ENCODE measurements at places on chromosomes 5 and 9.

- no peak for DNase-seq
Observed at GRCh38 chr5:140043508-140043872, 391 bp upstream of the NRG2 start.

DNA sequence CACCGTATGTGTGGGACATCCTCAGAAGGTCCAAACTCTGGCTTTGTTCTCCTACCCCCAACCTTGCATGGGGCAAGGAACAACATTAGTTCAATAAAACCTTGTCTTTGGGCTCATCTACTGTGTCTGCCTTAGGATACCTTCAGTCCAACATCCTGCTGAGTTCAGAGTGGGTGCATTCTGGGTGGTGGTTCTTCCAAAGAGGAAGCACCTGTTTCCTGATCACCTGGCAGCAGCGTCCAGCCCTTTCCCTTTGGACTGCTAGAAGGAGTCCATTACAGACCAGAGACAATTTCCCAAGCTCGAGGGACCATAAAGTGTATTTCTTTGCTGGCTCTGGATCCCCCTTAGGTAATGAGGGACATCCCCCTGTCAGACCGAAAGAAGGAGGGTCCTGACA is 154.1 kb downstream of the SEMA6A start:
- DNase-seq, result no peak

GRCh38 chr9:123482295-123482968 is 126.4 kb downstream of the CRB2 start:
- DNase-seq, result no peak

DNA sequence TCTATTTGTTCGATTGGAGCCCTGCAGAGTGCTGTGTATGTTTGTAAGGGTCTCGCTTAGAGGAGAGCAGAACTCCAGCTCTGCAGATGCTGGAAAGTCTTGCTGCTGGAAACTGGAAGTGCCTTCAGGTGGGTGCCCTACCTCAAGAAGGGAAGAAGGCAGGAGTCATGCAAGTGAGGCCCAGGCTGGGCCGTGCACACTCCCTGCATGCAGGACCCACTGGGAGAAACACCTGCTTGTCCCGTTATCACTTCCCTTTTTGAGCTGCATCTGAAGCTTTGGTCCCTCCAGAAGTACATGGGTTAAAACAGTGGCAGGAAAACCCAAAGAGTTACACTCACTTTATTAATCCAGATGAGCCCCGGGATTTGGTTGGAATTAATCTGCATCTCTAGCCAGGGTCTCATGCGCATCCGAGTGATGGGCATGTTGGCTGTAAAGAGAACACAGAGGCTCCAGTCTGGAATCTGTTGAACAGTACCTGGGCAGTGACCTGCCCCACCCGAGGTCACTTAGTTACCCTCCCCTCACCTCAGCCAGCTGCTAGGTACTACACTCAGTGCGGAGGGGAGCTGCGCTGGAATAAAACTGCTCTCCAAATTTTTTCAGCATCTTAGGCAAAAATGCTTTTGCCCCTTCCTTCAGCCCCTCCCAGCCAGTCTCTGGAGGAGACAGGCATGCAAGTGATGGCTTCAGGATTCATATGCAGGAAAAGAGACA is 1.4 kb downstream of the IRF1 start:
- DNase-seq, result peak; percentile 24

- no peak for DNase-seq
Observed at GRCh38 chr5:137401946-137402345, 97.2 kb downstream of the SPOCK1 start.

DNA sequence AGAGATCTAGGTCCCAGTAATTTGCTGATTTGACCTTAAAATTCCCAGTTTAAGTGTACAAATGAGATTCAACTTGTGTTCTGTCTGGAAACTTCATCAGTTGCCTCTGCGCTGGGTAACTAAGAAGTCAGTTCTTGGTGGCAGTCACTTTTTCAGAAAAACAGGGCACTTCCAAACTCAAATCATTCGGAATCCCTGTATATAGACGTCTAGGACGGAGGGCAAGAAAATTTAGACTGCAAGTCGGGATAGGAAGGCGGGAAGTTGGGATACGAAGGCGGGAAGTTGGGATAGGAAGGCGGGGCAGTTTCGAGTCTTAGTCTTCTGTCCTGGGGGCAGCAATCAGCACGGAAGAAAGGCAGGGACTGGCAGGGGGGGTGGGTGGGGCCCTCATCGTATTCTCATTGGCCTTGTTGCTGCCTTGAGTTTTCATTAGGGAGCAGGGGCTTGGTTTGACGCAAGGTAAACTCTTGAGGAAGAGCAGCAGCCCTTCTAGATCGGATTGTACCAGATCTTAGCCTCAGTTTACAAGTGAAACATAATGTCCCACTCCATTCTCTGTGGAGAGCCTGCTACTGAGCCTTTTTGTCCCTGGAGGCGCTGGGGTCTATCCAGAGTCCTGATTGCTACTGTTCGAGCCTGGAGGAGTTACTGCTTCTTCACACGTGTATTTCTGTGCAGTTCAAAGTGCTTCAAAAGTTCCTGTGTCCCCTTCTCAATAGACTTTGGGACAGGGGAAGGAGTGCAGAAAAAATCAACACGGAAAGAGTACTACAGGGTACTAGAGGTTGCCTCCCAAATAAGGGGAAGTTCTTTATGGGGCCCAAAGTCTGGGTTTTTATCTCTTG is 2.7 kb upstream of the PURA start:
- no peak for DNase-seq

DNA sequence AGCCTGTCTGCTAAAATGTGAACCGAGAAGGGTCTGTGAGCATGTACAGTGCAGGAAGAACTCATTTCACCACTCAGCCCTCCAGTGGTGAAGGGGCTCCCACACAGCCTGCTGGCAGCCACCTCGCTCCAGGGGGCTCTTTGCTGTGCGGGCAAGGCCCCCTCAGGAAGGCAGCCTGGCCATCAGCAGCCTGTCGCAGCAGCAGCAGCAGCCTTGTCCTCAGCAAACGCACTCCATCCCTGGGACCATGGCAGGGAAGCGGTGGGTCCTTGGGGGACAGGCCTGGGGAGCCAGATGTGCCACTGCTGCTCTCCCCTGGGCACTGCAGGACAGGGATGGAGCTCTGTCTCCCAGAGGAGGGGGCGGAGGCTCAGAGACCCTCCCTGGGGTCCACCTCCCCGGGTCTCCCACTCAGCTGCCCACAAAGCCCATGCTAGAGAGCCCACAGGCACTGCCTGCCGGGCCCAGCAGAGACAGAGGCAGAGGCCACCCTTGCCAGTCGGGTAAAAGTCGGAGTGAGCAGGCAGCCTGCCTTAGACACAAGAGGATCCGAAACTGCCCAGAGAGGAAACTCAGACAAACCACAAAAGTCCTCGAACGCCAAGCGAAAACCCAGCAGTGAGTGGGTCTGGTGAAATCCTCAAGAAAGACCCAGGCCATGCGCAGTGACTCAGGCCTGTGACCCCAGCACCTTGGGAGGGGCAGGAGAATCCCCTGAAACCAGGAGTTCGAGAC is 8.0 kb downstream of the BRD3 start:
- no peak for DNase-seq

GRCh38 chr9:127447416-127448111 is 3.6 kb downstream of the RPL12 start:
- DNase-seq, result no peak

- DNase-seq, result no peak
Observed at GRCh38 chr5:94540856-94541494, 77.4 kb downstream of the KIAA0825 start.

DNA sequence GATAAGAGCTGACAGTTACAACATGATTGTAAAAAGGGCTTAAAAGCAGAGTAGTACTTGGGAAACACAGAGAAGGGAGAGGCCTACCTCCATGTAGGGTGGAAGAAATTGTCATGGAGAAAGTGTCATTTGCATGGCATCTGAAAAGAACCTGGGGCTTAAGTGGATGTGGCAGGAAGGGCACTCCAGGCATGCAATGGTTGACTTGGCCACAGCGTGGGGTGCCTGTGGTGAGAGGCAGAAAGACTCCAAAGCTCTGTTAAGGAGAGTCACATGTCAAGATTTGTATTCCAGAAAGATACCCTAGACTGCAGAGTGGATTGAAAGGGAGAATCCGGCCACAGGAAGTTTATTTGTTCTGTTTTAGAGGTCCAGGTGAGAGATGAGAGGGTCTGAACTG is 2.4 kb downstream of the POLR3G start:
- DNase-seq, result no peak

DNA sequence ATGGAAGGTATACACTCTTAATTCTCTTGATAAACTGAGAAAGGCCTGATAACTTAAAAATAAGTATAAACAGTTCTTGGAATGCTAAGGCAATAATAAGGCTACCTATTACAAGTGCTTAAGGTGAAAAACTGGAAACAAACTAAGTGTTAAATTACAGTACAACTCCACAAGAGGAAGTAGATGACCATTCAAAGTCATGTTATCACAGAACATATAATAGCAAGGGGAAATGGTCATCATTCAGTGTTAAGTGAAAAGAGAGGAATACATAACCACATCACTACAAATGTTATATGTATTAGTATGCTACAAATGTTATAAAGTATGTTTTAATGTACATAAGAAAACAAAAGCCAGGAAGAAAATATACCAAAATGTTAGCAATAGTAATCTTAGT is 135.9 kb downstream of the CCDC192 start:
- DNase-seq, result no peak

DNA sequence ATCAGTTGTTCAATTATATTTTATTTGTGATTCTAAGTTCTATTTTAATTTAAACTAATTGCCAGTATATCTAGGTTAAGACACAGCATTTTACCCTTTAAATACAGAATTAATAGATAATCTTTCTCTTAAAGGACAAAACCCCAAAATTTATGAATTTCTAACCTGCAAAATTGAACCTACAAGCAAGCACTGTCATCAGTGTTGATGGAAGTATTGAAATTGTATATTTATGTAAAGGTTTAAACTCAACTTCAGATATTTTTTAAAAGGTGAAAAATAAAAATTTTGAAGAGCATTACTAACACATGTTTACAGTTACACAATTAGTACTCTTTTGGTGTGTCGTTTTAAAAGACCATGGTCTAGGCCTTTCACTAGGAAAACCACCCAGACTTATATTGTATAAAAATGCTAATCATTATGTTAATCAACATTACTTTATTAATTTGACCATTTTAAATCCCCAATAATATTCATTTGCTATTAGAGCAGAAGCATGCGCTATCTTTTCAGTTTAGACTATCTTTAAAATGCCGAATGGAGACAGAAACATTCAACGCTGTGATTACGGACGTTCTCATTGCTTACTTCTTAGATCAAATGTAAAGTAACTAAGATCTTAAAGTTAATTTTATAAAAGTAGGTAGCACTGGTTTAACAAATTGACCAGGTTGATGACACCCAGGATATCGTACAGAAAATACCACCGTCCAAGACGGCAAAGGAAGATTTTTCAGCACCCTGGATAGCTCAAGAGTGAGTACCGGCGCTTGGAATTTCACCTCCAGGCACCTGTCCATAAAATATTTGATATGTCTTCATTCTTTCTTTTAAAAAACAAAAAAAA is 3.2 kb downstream of the OTP start:
- no peak for DNase-seq

DNA sequence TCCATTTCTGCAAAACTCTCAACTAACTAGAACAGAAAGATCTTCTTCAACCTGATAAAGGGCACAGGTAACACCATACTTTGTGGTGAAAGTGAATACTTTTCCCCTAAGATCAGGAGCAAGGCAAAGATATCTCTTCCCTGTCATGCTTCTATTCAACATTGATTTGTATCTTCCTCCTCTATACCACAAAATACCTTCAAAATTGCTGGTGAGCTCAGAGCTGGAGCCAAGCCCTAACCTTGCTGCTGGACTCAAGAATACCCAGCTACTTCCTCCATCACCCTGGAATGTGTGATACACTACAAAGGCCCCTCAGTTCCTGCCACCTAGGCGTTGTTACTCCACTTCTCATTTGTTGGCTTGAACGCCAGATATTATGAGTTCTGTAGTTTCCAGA is 499.0 kb downstream of the ACTL7B start:
- no peak for DNase-seq

- no peak for DNase-seq
Observed at GRCh38 chr9:2536511-2536910, 85.1 kb upstream of the VLDLR start.

- DNase-seq, result no peak
Observed at GRCh38 chr5:160159991-160160792, 40.9 kb upstream of the PWWP2A start.

GRCh38 chr9:97354637-97355036 is 47.2 kb downstream of the CCDC180 start:
- DNase-seq, result no peak

GRCh38 chr5:77232574-77233358 is 22.3 kb downstream of the PDE8B start:
- no peak for DNase-seq

DNA sequence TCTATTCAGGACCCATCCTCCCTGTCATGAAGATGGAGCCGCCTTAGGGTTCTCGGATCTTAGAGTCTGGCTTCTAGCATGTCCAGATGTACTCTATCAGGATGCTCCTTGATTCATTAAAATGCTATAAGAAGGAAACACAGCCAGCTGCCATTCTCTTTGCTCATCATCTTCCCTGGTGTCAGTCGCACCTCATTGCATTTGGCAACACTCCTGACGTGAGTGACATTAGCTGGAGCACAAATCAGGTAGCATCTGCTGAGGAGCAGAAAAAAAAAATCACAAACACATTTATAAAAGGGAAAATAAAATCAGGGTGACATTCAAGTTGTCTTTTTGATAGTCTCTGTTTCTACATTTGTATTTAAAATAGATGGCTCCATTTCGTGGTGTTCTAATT is 226.1 kb upstream of the NMUR2 start:
- no peak for DNase-seq

DNA sequence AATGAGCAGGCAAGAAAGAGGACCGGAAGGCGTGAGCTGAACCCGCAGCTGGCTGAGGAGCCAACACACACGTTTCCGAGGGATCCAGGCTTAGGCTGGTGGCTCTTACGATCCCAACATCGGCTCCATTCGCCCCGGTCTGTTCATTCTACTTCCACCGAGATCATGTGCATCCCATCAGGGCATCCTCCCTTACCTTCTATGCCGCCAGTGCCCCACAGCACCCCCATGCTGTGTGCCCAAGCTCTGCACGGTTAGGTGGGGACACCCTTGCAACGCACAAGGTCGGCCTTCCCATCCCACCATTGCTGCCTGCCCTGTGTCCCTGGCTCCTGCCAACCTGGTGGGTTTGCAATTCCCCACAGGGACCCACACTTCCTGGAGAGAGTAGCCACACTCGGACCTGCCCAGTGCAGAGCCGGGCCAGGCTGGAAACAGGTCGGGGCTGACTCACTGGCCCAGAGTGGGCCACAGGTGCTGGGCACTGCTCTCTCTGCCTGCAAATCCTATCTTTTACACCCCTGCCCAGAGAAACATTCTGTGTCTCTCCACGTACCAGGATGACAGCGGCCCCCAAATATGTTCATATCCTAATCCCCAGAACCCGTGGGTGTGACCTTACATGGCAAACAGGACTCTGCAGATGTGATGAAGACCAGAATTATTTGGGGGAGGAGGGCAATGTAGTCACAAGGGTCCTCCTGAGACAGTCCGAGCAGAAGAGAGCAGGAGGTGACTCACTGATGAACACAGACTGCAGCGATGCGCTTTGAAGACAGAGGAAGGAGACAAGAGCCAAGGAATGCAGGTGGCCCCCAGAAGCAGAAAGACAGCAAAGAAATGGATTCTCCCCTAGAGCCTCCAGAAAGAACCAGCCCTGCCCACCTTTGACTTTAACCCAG is 182.2 kb downstream of the AUH start:
- DNase-seq, result no peak
